ENCODE measurements at places on chromosomes 3 and 15. TPM values are rescaled to one million over a fixed set of nuclear protein-coding genes. Genes with fewer than 3 reads are reported as not detected.

Gene TUSC7
- not detected for total RNA-seq

Gene GP9
- not detected for total RNA-seq

- no peak for DNase-seq
Measured at GRCh38 chr15:56931639-56932508, 13.4 kb downstream of the TCF12 start.

- no peak for DNase-seq
Measured at GRCh38 chr3:64502284-64502683, 185.5 kb downstream of the ADAMTS9 start.

DNA sequence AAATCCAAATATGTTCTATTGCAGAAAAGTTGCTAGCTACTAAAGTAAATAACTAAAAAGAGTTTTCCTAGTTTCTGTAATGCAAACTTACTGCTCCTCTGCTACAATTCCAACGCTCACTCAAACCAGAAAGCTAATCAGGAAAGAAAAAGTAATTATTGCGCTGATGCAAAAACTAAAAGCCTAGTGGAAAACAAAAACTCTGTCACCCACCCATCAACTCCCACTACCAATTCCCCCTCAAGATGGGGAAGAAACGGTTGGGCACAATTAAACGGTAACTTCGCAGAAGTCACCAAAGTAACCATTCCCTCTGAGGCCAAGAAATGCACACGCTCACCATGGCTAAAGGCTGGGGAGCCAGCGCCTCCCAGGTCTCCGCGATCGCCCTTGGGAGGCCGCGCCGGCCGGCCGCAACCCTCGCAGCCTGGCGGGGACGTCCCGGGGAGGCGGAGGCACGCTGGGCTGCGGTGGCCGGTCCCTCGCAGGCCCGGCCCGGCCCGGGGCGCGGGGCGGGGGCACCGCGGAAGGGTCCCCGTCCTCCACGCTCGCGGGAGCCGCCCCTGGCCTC is 684 bp downstream of the SLTM start:
- DNase-seq = peak; percentile 75

- no peak for DNase-seq
Measured at GRCh38 chr15:77530576-77530975, 102.1 kb downstream of the LINGO1 start.

GRCh38 chr15:78266806-78267205 is 2.4 kb downstream of the DNAJA4 start:
- no peak for DNase-seq

DNA sequence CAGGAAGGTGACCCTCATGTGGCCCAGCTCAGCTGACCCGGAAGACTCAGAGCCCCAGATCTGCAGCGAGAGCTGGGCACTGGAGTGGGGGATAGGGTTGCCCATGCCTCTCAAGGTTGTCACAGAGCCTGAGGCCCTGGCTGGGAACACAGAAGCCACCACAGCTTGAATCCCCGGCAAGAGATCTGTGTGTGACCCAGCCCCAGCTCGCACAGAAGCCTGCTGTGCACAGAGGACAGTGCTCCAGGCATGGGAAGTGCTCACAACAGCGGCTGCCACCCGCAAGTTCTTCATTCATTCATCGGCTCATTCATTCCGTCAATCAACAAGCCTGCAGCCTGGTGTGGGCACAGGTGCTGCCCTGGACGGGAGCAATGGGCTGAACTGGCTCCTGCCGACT is 36.4 kb downstream of the DNAJB8 start:
- DNase-seq = no peak
